CD4-positive, alpha-beta T cell (primary cell): ENCODE measurements at places on chromosomes 2 and 18.

- no peak for DNase-seq
Measured at GRCh38 chr2:238187618-238188548, 15.6 kb downstream of the ILKAP start.

DNA sequence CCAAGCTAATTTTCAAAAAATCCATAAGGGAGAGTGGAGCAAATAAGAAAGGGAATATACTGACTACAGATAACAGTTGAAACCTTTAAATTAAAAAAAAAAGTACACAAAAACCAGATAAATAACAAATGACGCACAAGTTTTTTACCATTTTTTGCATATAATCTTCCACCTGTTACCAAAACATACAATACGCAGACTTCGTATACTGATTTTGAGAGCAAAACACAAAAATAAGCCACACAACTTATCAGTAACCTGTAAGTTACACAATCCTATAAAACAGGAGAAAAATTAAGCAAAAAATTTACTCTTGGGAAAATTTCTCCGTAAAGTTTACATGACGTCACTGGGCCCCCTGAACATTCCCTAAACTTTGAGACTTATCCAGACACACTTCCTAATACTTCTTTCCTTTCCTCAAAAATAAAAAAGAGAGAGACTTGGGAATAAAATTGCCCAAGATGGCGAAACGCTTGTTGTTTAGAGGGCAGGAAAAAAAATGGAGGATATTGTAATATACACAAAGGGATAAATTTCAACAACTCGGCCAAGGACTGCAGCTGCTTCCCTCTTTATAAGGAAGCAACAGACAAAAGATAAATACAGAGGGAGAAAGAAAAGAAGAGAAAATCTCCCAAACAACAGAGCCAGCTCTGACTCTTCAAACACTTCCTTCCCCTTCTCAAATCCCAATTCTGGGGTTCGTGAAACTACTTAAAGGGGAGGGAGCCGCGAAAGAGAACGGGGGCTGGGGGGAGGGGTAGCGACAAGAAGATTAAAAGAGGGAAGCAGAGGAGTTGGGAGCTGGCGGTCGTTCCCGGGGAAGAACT lies 1.6 kb downstream of the BAZ2B start:
- no peak for DNase-seq

DNA sequence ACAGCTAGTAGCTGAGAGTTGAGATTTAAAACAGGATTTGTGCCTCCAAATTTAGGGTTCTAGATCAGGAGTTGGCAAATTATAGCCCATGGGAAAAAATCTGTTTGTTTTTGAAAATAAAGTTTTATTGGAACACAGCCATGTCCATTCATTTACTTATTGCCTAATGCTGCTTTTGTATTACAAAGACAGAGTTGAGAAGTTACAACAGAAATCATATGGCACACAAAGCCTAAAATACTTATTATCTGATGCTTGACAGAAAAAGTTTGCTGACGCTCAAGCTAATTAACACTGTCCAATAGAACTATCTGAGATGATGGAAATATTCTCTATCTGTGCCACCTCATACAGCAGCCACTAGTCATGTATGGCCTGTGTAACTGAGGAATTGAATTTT lies 229.1 kb upstream of the RASGRP3 start:
- no peak for DNase-seq

- no peak for DNase-seq
Measured at GRCh38 chr2:126777620-126777978, 121.1 kb upstream of the TEX51 start.
